ENCODE measurements at places on chromosomes 11 and 22. TPM values are rescaled to one million over a fixed set of nuclear protein-coding genes. Genes with fewer than 3 reads are reported as not detected.

GRCh38 chr22:38966380-38966702 lies 8.9 kb downstream of the APOBEC3A start:
- no peak for DNase-seq

DNA sequence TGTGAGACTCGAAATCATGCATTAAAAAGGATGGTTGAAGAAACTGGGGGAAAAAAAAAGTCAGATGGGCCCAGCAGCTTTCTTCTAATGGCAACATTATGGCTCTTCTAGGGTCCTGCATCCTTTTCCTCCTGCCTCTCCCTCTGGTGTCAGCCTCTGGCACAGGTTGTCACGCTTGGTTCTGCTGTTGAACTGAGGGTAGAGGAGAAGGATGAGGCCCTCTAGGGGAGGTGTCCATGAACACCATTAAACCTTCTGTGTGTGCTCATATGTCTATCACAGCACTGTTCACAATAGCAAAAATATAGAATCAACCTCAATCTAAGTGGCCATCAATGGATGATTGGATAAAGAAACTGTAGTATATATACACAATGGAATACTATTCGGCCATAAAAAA lies 36.0 kb downstream of the BUD13 start:
- no peak for DNase-seq

DNA sequence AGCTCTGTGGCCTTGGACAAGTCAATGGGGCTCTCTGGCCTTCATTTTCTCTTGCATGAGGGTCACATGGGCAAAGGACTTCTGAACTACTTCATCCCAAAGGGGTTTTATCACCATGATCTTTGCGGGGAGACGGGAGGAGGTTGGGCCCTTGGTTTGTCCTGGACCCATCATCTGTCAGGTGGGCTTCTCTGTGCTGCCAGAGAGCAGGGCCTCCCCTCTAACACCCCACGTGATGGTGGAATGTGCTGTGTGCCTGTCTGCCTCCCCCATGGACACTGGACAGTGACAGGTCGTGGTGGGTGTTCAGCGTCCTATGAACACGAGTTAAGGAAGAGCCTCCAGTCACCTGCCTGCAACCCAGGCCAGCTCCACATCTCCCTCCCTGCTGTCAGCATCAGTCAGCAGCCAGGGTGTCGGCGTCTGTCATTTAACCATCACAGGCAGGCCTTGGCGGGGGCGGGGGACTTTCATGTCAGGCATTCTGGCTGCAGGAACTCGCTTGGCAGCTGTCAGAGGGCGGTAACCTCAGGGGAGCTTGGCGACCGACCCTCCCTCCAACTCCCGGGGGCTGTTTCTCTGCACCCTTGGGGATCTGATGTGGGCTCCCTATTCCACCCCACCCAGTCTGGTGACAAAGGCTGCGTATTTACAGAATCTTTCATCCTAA lies 2.6 kb upstream of the SUN2 start:
- DNase-seq = no peak

Gene TPH1
- 0.65 TPM for total RNA-seq

DNA sequence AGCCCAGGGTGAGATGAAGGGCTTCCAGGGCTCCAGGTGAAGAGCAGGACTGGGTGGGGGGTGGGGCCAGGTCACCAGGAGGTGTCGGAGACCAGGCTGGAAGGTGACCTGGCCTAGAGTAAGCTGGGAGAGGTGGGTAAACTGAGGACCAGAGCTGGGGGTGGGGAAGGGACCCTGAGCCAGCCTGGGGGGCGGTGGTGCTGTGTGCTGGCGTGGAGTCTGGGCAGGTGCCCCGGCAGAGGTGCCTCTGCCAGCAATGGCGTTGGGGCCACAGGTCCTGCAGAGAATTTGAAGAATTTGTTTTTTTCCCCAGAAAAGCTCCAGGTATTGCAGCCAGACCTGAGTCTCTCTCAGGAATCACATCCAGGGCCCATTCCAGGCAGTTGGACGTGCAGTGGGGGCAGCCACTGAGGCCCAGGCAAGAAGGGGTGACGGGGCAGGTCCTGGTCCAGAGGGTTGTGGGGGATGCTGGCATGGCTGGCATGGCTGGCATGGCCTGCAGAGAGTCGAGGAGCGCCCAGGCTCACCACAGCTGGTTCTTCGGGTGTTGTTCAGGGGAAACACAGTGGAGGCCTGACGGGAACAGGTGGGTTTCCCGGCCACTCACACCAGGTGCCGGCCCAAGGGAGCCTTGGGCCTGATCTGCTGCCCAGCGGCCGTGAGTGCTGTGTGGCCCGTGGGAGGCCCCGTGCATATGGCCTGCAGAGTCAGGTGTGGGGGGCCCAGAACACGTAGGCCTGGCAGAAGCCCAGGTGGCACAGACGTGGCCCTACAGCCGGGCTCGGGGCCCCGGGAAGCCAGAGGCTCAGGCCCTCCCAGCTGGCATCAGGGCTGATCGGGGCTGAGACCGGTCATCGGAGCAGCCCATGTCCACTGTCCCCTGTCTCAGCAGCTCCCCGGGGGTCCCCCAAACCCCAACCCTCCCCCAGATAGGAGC lies 6.4 kb upstream of the MUC6 start:
- peak; percentile 76 for DNase-seq

- no peak for DNase-seq
These were observed 8.8 kb upstream of the CASTOR1 start for GRCh38 chr22:30297991-30298701.

DNA sequence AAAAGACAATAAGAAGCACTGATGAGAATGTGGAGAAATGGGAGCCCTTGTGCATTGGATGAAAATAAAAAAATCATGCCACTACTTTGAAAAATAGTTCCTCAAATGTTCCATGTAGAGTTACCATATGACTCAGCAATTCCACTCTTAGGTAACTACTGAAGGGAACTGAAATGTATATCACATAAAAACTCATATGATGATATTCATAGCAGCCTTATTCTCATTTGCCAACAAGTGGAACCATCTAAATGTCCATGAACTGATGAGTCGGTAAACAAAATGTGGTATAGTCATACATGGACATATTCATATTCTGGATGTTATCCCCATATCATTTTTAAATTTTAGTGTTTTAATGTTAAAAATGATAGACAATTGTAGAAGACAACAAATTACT lies 3.5 kb downstream of the KRTAP5-9 start:
- no peak for DNase-seq

Gene CYP2D6
- total RNA-seq = 0.48 TPM

Gene OR52I1
- total RNA-seq = not detected

GRCh38 chr22:43343262-43343669 lies at the start of gene SCUBE1:
TSS of gene SCUBE1 (minus strand) at chr22:43343372. CDS start at chr22:43343261, 111 bp downstream.
- peak; percentile 82 for DNase-seq

GRCh38 chr11:59069087-59069486 lies 17.0 kb upstream of the GLYATL1B start:
- no peak for DNase-seq

DNA sequence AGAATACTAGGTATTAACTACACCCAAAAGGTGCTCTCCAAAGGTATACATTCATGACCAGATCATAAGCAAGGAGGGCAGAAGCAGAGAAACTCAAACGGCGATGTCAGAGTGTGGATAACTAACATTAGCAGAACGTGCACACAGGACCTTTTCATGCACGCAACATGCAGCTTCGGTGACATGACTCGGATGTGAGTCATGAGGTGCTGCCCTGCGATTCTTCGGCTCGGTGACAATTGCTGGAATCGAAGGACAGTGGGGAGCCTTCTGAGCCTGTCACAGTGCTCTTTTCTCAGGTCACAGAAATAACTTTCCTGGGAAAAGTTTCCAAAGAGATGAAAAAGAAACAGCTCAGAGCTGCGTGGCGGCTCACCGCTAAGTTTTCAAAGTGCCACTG lies 418.5 kb upstream of the SYN3 start:
- no peak for DNase-seq

GRCh38 chr11:92675303-92675702 lies 294.1 kb upstream of the MTNR1B start:
- DNase-seq = no peak

Gene MUC5AC
- total RNA-seq = not detected

DNA sequence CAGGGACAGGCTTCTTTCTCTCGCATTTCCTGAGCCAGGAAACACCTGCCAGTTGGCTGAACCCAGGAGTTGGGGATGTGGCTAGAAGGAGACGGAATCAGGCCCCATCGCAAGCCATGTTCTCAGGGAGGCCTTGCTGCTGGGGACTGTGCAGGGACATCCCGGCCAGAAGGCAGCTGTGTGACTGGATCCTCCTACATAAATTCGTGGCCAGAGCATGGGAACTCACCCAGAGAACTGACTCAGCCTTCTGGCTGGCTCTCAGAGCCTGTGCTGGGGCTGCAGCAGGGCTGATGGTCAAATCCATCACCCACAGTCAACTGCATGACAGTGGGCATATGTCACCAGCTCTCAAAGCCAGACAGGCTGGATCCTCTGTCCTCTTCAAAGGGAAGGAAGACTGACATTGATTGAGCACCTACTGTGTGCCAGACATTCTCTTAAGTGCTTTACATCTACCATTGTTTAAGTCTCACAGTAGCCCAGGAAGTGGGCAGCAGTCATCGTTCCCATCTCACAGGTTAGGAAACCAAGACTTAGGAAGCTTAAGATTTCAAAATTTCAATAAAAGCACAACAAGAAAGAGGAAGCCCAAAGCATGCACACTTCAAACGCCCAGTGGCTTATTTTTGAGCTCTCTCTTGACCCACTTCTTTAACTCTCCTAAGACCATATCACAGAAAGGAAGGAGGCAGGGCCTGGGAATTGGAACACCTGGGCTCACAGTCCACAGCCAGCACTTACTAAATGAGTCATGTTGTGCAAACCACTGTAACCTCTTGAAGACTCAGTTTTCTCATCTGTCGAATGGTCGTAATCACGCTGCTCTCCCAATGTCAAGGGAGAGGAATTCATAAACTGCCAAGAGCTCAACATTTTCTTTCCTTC lies 30.9 kb upstream of the CACNG2 start:
- peak; percentile 70 for DNase-seq

GRCh38 chr11:57530215-57530595 lies 349 bp downstream of the TIMM10 start:
- DNase-seq = no peak

Gene HTR3A
- not detected for total RNA-seq

DNA sequence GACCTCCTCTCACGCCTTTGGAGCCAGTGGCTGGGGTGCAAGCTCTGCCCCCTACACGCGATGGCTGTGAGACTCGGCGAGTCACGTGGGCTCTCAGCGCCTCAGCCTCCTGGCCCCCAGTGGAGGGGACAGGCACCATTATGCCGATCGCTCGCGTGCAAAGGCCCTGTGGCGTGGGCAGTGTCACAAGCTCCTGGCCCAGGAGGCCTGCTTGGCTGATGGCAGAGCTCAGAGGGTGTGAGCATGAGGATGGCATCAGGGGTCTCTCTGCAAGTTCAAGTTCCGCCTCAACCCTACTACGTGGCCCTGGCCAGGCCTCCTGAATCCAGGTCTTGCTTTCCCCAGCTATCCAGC lies 90.8 kb upstream of the KCNQ1OT1 start:
- DNase-seq = peak; percentile 66

DNA sequence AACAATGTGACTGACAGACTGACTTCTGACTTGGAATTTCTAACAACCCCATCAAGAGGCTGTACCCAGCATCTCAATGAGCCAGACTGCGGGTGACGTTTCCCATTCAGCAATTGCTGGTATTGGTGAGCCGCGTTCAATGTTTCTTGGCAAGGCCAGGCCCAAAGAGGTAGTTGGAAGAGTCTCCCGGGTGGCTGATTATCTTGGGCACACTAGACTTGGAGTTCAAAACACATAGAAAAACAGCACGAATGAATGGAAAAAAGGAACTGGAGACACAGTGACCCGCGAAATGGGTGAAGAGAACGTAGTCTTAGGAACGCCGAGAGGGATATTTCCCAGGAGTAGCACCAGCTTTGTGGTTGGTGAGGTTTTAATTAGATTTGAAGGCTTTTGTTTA lies 115.7 kb downstream of the RPS6KA4 start:
- no peak for DNase-seq

Gene POTEH
- not detected for total RNA-seq

DNA sequence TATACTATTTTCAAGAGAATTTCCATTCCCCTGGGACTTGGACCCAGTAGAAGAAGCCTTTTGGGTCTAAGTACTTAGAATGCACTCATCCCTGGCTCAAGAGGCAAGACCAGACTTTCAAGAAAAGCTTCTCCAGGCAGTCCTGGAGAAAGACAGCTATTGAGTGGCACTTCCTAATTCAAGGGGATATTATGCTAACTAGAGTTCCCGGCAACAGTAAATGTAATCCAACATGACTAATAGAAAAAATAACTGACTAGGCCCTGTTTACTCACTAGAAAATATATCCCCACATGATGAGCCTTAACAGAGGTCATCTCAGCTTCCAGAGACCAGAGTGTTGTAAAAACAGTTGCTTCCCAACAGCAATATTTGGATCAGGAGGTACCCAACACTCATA lies 47.2 kb upstream of the AKIP1 start:
- DNase-seq = no peak

DNA sequence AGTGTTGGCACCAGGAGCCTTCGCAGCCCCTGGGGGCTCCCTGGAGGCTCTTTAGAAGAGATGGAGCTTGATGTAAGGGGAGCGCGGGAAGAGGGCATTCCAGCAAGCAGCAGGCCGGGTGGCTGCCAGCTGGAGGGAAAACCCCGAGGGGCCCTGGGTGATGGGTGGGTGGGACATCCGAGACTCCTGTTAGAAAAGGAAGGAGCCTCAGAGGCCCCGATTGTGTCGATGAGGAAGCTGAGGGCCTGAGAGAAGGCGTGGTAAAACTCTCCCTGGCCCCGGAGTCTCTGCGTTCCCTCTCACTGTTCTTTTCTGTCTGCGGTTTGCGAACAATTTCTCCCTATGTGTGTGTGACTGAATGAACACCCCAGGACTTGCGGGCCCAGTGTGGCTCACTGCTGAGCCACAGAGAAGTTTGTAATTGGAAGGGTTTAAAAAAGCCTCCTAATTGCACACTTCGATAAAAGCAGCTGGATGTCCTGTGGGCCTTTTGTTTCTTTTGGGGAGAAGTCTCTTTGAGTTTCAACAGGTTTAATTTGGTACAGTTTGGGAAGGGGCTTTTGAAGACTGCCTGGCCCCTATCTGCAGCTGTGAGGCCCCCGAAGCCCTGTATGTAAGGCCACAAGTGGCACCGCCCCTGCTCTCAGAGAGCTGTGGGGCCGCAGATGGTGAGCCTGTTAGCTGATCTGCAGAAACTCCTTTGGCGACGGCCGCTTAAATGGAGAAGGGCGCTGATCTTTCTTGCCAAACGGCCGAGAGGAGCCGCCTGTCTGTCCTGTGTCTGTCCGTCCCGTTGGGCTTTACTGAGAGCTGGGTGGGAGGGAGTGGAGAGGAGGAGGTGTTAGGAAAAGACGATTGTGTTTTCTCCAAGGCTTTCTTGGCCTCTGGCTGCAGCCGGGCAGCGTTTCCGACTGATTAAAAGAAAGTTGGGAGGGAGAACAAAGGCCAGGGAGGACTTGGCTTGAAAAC lies 2.0 kb downstream of the FBLN1 start:
- peak; percentile 87 for DNase-seq

- no peak for DNase-seq
These were observed 517.8 kb downstream of the MN1 start for GRCh38 chr22:27283714-27284113.

Gene SAA1
- total RNA-seq = 209 TPM

Gene SMIM35
- total RNA-seq = not detected

Gene MMP7
- not detected for total RNA-seq

Gene CASP5
- total RNA-seq = 0.24 TPM

DNA sequence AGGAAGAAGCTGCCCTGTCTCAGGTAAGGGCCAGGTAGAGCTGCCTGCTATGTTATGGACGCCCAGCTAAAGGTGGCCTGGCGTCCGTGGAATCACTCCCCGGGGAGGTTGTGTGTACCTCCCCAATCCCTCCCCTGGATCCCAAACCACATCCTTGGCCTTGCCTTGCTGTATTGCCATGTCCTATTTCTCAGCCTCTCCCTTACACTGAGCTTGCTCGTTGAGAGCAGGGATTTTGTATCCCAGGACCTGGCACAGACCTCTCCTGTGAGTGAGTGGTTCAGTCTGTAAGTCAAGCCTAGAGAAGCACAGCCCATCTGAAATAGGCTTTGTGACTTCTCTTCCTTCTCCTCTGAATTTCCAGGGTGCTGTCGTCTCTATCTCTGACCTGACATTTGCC lies 53.9 kb downstream of the TRAF6 start:
- no peak for DNase-seq

Measured in posterior vena cava (tissue), 2 donors.